ELF-1 (cell line): ENCODE measurements at places on chromosomes 5 and 9.

GRCh38 chr9:36214571-36214970, 23.9 kb downstream of the CLTA start:
- no peak for DNase-seq

DNA sequence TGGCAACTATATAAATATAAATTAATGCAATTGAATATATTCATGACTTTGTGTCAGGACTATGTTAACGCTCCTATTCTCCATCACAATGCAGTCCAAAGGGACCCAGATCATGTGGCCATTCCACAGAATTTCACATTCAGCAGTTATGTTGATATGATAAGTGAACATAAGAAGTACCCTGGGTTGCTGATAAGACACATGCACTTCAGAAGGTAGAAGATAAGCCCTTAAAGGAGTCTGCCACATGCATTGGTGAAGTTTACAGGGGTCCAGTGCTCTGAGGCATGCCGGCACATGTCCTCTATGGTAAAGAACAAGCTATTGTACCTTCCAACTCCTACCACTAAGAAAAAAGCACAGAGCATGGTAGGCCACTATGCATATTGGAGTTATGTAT, 76.4 kb downstream of the PHAX start:
- no peak for DNase-seq

GRCh38 chr9:113992994-113993393, 85.1 kb downstream of the AMBP start:
- DNase-seq: no peak

DNA sequence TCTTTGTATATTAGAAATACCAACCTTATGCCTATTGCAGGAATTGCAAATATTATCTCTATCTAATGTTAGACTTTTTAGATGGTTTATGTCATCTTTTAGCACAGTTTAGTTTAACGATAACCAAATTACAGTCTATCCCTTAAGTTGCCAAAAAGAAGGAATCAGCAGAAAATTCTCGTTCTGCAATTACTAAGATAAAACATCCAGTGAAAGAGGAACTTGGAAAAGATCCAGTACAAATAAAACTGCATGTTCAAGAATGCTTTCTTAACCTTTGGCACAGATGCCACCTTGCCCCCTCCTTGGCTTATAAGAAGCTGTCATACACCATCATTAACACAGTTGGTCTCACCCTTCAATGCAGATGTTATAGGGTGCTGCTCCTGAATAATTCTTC, 124.0 kb downstream of the SEMA5A start:
- no peak for DNase-seq

- no peak for DNase-seq
These were observed 13.8 kb downstream of the RGMB start for GRCh38 chr5:98787131-98787719.

GRCh38 chr5:1853531-1853930, 29.2 kb downstream of the IRX4 start:
- DNase-seq: no peak
